ENCODE measurements at places on chromosomes 7 and 10.

GRCh38 chr10:69838853-69839252 lies 37.1 kb downstream of the COL13A1 start:
- no peak for DNase-seq

DNA sequence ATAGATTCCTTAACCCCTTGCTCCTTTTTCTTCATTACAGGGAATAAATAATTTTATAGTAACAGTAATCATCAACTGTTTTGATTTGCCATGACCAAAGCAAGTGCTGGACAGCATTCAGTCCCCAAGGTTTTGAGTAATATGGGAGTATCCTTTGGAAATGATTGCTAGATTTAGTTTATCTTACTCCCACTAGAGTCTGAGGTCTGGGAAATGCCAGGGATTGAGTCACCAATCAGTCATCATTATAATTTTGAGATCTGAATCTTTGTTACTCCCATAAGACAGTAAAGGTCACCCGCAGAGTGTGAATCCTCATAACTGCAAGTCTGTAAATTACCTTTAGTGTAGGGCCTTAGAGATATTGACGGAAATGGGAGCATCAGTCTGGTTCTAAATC lies 133.7 kb upstream of the SEMA3E start:
- no peak for DNase-seq

DNA sequence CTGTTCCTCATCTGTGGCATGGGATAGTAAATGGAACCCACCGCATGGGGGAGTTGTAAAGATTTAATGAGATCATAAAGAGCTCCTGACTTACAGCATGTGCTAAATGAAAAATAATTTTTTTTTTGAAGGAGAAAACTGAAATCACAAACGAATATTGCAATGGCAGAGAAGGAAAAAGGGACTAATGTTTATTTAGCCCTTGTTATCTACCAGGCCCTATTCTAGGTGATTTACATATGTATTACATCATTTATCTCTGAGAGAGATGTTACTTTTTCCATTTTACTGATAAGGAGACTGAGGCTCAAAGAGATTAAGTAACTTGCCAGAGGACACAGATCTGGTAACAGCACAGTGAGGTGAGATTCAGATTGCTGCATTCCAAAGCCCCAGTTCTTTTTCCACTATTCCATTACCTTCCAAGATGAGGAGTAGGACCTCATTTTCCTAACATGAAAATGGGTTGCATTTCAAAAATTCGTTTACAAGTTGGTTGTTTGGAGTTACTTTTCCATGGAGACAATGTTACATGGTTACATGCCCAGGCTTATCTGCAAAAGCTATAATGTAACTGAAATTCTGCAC lies 28.6 kb downstream of the VCL start:
- no peak for DNase-seq

DNA sequence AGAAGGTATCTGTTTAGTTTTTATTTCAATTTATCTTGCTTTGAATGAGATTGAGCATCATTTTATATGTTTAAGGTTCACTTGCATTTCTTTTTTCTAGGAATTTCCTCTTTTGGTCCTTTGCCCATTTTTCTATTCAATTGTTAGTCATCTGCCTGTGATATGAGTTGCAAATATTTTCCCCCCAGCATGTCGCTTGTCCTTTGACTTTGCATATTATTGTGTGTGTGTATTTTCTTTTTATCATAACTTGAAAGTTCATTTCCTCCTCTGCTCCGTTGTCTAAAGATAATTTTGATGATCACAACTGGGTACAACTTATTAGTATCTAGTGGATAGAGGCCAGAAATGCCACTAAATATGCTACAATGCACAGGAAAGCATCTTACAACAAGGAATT lies 132.7 kb upstream of the MDFIC start:
- DNase-seq = no peak

GRCh38 chr10:13298748-13299436 lies 972 bp downstream of the PHYH start:
- no peak for DNase-seq

All from suprapubic skin (tissue), 4 donors.